ENCODE measurements at places on chromosomes 16 and 17. TPM values are rescaled to one million over a fixed set of nuclear protein-coding genes. Genes with fewer than 3 reads are reported as not detected.

ZNF48 gene
- 60.9 TPM for total RNA-seq

ITGAL gene
- not detected for total RNA-seq

KRTAP4-7 gene
- not detected for total RNA-seq

NUTF2 gene
- 185 TPM for total RNA-seq

ABCC3 gene
- total RNA-seq: not detected

HCRT gene
- total RNA-seq: 0.47 TPM

CIBAR2 gene
- total RNA-seq: not detected

CCL14 gene
- not detected for total RNA-seq

DNA sequence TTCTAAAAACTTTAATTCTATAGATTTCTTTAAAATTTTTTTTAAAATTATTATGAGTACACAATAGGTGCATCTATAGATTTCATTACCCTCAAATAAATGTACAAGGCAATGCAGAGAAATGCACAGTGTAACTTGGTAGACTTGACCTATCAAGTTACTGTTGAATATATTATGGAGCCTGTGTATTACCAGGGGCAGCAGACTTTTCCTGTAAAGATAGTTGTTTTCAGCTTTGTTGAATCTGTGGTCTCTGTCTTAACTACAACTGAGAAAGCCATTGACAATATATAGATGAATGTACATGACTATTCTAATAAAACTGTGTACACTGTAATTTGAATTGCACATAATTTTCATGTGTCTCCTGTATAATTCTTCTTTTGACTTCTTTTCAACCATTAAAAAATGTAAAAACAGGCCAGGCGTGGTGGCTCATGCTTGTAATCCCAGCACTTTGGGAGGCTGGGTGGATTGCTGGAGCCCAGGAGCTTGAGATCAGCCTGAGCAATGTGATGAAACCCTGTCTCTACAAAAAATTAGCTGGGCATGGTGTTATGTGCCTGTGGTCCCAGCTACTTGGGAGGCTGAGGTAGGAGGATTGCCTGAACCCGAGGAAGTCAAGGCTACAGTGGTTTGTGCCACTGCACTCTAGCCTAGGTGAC, 39.4 kb downstream of the TENT4B start:
- DNase-seq: no peak

DNA sequence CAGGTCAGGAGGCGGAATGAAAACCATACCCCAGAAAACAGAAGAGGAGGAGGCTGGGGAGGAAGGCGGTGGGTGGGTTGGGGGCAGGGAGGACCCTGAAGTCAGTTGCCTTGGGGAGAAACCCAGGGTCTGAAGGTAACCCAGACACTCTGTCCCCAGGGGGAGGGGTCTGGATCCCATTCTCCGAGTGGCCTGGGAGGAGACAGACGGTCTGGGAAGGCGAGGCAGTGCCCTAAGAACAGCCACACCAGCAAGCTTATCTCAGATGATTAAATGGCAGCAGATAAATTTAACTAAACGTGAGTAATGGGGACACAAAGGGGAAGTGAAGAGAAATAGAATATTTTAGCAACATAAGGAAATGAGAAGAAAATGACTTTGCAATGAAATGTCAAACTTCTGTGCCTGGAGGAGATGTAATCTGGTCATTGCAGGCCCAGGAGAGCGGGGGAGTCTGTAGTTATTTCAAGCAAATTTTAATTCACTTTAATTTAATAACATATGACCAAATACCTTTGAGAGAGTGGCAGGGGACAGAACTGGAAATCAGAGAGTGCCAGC, 21.4 kb upstream of the ZFP90 start:
- DNase-seq: no peak

DNA sequence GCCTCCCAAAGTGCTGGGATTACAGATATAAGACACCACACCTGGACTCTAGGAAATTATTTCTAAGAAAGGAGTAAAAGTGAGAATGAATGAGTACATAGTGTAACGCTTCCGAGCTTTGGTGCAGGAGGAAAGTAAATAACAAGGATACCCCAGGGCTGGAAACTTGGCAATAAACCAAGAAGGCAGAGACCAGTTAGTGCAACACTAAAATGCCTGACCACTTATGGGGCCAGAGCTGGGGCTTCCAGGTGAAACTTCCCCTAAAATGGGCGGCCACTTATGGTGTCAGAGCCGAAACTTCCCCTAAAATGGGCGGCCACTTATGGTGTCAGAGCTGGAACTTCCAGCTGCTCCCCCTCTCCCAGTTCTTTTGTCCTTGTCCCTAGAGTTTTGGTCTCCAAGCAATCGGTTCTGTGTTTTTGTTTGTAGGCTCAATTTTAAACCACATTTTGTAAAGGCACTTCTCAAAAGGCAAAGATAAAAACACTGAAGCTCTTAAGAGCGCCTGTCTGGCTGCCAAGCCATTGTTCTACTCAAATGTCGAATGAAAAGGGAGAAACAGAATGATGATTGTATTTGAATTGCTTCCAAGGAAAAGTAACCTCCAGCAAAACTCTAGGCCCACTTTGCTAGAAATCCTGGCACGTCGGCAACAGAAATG, 63.9 kb downstream of the NXN start:
- no peak for DNase-seq

GRCh38 chr17:75615301-75615700, 17.9 kb upstream of the SMIM5 start:
- no peak for DNase-seq

DNA sequence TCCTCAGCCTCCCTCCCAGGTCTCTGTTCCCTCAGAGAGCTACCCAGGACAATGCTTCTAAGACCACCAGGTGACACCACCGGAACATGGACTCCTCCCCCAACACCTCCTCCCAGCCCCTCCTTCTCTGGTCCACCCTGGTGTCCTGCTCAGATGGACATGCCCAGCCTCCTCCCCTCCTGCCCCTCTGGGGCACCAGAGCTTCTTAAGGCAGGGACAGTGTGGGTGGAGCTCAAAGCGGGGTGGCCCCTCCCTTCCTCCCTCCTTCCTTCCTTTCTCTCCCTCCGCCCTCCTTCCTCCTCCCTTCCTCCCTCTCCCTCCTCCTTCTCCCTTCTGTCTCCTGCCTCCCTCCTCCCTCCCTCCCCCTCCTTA, 22.7 kb downstream of the TRPV3 start:
- DNase-seq: no peak

DNA sequence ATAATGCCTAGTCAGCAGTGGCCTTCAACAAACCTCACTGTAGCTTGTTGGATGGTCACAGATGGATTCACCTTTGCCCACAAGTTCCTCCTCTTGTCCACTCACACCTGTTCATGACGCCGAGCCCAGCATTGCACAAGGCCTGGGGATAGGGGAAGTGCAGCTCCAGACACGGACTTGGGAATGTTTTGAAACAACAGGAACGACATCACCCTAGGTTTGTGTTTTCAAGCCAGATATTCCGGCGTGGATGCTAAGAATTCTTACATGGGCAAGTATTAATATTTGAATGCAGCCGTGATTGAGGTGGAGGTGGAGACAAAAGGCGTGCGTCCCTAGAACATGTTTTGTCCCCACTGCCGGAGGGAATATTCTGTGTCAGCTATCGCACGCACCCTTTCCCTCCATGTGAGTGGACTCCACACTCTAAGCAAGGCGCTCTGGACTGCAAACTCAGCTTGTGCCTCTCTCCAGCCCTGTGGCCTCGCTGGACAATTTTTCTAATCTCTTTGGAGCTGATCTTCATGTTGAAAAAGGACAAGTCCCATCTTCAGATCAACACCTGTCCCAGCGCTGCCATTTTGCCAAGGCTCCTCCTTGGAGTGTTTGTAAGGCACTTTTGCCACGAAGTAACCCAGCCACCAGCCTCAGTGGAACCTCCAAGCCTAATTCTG, 2.0 kb upstream of the BANP start:
- no peak for DNase-seq

DNA sequence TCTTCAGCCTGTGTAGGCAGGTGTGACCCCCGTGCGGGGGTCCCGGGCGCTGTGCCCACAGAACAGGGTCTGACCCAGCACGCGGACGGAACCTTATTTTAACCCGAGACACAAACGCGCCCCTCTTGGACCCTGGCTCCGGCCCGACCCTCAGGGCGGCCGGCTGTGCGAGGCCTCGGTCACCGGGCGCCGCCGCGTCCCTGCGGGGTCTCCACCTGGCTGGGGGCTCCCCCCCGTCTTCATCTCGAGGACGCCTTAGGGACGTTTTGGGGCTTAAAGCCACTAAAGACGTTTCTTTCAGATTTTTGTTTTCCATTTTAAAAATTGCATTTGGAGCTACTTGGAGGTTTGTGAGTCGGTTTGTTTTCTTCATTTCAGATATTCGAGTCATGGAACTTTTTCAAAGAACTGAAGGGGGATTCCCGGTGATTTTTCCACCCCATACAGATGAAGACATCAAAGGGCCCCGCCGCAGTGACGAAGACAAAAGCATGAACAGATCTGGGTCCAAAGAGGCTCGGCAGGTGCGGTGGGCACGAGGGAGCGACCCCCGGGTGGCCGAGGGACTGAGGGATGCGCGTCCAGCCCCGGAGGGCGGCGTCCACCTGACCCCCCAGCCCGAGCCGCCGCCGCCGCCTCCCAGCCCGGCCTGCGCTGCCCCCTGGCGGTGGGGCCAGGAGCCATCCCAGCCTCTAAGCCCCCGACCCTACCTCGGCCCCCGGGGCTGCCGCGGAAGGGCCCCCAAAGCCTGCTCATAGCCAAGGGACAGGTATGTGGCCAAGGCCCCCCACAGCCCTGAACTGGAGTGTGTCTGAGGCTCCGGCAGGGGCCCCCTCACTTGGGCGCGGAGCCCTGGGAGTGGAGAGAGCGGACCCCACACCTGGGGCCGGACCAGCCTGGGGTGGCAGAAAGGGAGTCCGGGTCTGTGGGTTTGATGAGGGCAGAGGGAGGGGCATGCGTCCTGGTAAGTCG, 3.8 kb upstream of the CD7 start:
- peak; percentile 41 for DNase-seq

DNA sequence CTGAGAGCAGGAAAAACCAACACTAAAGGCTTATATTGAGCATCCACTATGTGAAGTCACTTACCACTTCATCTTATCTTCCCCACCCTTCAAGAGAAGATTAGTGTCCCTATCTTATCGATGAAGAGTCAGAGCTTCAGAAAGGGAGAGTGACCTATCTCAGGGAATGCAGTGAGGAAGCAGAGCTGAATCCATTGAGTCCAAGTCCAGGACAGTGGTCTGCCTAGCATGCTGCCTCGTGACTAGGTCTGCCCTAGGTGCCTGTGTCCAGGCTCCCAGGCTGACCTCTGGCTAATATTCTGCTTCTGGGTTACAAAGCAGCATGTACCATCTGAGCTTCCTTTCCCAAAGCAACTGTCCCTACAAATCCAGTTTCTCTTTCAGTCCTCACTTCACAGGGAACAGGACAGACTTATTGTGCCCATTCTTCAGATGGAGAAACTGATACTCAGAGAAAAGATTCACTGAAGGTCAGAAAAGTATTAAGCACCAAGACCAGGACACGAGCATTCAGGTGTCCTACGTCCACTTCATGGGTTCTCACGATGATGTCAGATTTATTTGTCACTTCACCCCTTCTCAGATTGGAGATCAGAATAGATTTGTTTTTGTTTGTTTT, 13.3 kb upstream of the FZD2 start:
- DNase-seq: no peak

- no peak for DNase-seq
Observed at GRCh38 chr17:65609286-65609685, 47.8 kb upstream of the AXIN2 start.

DNA sequence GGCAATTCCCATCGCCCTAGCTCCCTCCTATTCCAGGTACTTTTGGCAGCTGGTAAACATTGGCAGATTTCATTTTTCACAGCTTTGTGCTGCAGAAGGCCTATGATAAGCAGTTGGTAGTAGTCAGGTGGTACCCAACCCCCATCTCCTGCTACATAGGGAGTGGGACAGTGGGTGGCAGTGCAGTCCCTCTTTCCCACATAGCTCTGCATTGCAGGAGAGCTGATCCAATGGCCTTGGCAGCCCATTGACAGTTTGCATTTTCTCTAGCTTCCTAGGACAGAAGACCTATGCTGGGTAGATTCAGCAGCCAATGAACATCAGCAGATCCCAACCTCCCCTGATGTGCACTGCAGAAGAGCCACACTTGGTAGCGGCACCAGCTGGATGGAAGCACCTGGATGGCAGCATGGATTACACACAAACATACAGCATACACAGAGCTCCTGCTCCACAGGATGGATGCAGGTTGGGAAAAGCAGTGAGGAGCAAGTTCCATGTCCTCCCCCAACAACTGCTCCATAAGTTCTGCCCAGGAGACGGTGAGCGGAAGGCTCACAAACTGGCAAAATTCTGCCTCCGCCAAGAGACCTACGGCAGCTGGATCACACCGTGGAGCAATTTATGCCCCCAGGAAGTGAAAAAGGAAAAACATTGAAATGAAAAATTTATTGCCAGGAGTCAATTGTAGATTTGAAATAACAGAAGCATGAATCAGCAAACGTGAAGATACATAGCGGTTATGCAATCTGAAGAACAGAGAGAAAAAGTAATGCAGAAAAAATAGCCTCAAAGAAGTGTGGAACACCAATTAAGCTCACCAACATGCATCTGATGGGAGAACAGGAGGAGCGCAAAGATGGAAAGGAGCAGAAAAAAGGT, 95.7 kb downstream of the CACNG1 start:
- no peak for DNase-seq

DNA sequence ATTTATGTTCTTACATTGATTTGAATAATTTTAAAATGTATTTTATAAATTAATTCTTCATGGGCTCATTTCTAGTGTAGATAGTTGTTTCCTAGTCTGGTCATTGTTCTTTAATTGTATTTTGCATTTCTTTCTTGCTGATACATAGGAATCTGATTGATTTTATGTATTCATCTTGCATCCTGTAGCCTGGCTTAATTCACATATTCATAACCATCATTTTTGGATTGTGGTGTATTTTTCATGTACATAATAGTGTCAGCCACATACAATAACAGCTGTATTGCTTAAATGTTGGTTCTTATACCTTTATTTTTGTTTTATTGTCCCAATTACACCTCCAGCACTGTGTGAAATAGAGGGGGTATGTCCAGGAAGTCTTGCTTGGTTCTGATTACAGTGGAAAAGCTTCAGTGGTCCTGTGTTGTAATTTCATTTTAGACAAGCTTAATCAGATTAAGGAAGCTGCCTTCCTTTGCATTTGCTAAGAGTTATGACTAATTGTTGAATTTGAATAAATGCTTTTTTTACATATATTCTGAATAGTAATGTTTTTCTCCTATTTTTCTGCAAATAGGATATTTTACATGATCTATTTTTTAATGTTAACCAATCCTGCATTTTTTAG, 103.7 kb downstream of the USP22 start:
- DNase-seq: no peak

DNA sequence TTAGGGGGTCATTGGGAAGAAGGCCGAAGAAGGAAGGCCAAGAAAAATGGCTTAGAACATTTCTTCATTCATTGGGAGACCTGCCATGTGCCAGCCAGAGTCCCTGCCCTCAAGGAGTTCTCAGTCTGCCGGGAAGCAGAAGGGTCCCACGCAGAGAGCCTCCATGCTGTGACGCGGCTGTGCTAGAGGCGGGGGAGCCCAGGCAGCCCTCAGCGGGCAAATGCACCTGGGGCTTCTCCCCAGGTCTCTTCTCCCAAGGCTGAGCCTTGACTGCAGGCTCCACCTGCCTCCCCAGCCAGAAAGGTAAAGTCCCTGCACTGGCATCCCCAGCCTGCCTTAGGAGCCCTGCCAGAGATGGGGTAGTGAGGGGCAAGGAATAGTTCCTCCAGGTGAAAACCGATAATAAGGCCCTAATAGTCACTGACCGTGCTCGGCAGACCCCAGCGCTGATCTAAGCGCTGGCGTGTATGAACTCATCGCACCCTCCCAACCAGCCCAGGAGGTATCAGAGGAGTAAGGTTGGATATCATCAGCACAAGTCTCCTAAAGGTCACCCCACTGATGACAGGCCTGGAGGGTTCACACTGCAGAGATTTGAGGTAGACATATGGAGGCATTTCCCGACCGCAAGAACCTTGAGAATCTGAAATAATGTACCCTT, 6.0 kb upstream of the CDR2L start:
- DNase-seq: no peak

- DNase-seq: no peak
Observed at GRCh38 chr16:73916829-73917594, 379.6 kb upstream of the PSMD7 start.

Measured in neural crest cell (in vitro differentiated cells).